ENCODE measurements at places on chromosomes 3 and 15.

DNA sequence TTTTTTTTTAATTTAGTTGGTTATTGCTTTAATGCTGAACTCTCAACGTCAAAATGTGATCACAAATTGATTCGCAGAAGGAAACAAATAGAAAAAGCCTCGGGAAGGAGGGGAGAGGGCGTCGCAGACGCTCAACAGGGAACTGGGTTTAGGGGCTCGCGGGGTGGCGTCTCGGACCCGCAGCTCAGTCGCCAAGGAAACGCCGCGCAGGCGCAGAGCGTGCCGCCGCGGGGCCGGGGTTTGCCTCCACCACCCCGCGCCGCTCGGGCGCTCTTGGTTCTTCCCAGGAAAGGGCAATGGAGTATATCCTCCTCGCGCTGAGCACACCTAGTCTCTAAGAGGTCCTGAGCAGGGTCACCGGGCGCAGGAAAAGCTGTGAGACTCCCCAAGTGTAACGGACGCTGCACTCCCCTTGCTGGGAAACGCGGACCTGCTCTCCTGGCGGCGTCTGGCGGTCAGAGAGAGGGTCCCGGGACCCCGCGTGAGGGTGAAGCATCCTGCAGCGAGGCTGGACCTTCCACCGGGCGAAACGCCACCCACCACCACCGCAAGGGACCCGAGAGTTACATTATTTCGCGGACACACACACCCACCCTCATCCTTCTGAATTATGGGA is 753 bp downstream of the PLCH1 start:
- no peak for DNase-seq

- DNase-seq, result no peak
Measured at GRCh38 chr3:150222691-150223489, 185.2 kb upstream of the TSC22D2 start.

- no peak for DNase-seq
Measured at GRCh38 chr3:113152849-113153248, 58.5 kb upstream of the BOC start.

DNA sequence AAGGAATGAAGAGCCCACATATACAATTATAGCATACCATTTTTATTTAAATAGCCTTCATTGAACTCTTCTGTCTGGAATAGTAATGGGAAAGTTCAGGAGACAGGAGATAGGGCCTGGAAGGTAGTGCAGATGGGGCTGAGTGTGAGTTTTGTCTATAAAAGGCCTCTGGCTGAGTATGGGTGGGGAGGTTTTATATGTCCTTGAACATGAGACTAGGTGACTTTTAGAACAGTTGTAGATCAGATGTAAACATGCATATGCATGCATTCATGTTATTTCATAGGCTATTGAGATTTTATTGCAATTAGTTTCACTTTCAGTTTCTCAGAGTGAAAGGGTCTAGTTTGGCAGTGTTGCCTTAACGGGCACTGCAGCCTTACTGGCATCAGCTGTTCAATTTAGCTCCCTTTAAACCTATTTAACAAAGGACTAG is 27.1 kb downstream of the CGGBP1 start:
- no peak for DNase-seq

DNA sequence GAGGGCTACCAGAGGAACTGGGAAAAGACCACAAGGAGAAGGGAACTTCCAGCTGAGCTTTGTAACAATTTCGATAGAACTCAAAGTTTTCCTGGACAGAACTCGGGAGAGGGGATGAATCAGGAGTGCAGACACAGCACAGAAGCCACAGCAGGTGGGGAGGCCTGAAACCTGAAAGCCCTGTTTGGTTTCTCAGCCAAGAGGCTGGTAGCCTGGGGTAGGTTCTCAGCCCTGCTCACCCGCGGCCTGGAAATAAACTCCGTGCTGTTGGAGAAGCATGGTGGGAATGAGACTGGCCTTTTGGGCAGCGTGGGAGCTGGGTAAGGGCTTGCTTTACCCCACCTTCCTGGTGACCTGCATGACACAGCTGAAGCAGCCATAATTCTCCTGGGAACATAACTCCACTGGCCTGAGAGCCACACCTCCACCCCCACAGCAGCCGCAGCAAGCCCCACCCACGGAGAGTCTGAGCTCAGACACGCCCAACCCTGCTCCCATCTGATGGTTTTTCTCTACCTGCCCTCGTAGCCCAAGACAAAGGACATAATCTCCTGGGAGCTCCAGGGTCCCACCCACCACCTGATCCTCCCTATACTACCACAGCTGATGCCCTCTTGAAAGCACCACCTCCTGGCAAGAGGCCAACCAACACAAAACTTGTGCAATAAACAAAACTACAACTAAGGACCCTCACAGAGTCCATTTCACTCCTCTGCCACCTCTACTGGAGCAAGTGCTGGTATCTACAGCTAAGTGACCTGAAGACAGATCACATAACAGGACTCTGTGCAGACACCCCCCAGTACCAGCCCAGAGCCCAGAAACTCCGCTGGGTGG is 52.5 kb upstream of the CHRM5 start:
- DNase-seq, result no peak

GRCh38 chr3:10753964-10754363 is 62.1 kb upstream of the SLC6A11 start:
- DNase-seq, result no peak

- DNase-seq, result no peak
Measured at GRCh38 chr3:193971261-193971751, 164.6 kb upstream of the HES1 start.

DNA sequence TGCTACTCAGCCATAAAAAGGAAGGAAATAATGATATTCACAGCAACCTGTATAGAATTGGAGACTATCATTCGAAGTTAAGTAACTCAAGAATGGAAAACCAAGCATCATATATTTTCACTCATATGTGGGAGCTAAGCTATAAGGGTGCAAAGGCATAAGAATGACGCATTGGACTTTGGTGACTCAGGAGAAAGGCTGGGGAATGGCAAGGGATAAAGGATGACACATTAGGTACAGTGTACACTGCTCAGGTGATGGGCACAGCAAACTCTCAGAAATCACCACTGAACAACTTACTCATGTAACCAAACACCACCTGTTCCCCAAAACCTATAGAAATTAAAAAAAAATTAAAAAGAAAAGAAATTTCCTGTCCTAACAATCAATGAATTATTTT is 42.7 kb downstream of the ALCAM start:
- no peak for DNase-seq

- DNase-seq, result no peak
Measured at GRCh38 chr3:69976021-69976420, 23.5 kb upstream of the SAMMSON start.

DNA sequence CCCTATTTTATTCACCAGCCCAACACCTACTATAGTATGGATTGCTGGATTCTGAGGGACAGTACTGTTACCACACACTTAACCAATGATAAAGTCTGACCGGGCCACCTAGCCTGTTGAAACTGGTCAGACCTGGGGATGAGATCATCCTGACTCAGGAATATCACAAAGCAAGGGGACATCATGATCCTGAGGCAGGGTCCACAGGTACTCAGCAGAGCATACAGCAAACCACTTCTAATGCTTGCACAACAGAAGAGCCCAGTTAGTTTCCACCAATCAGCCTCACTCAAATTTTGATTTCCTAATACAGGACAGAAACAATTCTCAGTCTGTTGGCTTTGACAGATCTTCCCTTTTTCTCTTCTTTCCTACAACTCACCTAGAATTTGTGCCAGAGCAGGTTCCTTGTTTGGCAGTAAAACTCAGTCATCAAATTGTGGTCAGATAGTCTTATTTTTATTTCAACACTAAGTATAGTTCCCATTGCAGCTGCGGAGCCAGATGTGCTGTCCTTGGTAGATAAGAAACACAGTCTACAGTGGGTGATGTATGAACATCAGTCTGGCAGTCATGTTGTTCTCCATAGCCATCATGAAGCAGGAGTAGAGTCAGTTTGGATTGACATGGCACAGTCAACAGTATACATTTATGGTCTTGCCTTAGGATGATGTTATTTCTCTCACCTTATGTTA is 90.1 kb upstream of the PRR23C start:
- DNase-seq, result no peak

GRCh38 chr3:111164621-111165020 is 93.0 kb downstream of the NECTIN3 start:
- DNase-seq, result no peak

- DNase-seq, result no peak
Measured at GRCh38 chr3:4397466-4397865, 69.6 kb downstream of the SUMF1 start.

DNA sequence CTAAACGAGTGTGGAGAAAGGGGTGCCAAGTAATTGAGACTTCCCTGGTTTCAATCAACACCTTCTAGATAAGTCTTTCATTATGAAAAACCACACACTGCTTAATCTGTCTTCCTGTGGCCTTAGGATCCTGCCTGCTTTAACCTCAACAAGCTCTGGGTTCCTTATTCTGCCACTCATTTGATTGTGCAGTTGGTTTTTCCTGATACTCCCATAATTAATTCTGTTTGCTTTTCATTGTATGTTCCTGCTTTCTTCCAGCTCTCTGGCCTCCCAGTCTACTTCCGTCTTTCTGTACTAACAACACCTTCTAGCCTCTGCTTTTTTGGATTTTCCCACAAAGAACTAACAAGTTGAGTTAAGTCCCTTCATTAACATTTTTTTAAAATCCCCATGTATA is 20.2 kb upstream of the GCNT3 start:
- DNase-seq, result no peak

DNA sequence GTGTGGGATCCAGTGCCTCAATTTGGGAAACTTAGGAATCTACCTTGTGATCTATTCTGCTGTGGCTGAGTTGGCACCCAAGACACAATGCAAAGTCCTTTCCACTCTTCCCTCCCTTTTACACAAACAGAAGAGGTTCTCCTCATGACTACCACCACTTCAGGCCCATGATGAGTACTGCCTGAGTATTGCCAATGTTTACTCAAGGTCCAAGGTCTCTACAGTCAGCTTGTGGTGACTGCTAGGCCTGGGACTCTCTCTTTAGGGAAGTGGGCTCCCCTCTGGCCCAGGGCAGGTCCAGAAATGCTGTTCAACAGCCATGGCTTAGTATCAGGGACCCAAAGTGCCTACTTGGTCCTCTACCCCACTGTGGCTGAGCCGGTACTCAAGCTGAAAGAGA is 56.8 kb upstream of the PEX5L start:
- no peak for DNase-seq

GRCh38 chr3:77189684-77190083 is 149.8 kb downstream of the ROBO2 start:
- DNase-seq, result no peak

DNA sequence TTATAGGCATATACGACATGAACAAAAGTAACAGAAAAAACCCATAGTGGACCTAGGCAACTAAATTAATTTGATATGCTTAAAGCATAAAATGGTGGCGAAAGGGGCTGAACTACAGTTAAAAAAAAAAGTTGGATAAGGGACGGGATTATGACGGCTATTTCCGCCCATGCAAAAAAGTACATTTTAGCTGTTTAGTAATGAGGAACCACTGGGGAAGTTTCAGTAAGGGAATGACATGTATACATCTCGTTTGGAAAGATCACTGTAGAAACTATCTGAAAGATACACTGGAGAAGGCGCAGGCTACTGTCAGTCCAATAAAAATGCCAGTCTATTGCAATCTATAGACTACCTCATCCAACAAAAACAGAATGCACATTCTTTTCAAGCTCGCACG is 65.6 kb downstream of the ZNF148 start:
- no peak for DNase-seq

DNA sequence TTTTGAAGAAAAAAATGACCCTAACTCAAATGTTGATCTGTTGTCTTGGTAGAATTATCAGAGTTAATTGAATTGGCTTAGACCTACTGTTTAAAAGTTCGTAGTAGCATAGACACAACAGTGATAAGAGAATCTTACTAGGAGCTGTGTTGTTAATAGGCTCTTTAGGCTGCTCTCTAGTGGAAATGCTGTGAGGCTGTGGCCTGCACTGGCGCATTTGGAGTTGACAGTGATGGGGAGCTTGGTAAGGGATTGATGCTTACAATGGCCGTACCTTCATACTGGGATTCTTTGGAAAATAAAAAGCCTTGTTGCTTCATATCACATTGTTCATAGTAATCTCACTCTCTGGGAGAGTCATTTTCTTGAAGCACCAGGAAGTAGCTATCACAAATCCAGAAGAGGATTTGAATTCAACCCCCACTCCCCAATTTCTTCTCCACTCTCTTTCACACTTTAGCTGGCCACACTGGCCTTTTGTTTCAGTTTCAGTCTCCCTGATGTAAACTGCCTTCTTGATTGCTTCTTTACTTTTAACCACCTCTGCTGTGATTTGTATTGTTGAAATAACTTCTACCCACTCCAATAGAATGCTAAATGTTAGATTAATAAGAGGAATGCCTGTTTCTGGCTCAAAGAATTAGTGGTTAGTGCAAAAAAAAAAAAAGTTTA is 56.6 kb downstream of the CEP63 start:
- DNase-seq, result no peak

DNA sequence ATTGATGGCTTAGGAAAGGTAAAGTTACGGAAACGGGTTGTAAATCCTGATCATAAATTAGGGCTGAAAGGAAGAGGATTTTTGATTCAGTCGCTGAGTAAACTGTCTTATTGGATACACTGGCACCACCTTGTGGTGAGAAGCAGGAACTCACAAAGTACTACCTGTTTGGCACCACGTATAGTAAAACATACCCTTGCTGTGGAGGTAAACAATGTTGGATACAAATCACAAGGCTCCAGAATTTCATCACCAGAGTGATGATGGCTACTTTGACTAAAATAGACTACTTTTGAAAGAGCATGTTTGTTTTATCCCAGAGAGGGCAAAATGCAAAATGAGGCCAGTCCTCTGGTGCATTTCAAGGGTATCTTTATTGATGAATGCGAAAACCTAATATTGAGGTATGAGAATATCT is 216.9 kb downstream of the IGSF11 start:
- no peak for DNase-seq

- no peak for DNase-seq
Measured at GRCh38 chr3:107208100-107208499, 169.1 kb upstream of the CCDC54 start.

DNA sequence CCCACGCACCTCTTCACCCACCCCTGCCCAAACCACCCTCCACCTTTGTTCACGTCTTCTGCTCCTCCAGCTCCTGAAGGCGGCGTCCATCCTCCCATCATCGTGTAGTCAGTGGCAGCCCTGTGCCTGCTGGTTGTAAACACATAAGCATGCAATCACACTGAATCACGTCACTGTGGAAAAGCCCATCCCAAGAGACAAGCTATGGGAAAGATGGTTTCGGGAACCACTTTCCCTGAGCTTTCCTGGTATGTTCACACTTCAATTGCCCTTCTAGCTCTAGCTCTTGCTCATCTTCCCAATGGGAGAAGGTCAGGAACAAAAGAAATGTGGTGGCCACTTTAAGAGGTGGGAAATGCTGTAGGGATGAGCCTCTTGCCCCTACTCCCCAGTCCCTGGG is 14.4 kb upstream of the GOLGA8J start:
- DNase-seq, result no peak

- DNase-seq, result no peak
Measured at GRCh38 chr3:149585401-149585726, 72.5 kb downstream of the WWTR1 start.

DNA sequence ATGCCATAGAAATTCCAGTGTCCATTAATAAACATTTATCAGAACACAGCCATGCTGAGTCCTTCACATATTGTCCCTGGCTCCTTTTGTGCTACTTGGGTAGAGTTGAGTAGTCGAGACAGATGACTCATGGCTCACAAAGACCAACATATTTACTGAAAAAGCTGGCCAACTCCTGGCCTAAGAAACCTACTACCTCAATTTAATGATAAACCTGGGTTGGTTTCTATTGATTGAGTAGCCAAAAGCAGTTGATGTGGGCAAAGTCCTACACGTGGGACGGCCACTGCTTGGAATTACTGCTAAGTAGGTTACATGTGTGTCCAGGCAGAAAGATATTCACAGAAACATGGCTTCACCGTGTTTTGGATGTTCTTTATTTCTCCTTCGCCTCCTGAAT is 402.2 kb downstream of the NR2F2 start:
- no peak for DNase-seq

- no peak for DNase-seq
Measured at GRCh38 chr15:63473999-63474809, 30.2 kb upstream of the USP3 start.
